Activated T-cell treated with anti-CD3 and anti-CD28 coated beads for 4 hours (primary cell): ENCODE measurements at places on chromosomes 3 and 15.

- no peak for DNase-seq
Measured at GRCh38 chr15:101043011-101043410, 123.9 kb downstream of the LRRK1 start.

DNA sequence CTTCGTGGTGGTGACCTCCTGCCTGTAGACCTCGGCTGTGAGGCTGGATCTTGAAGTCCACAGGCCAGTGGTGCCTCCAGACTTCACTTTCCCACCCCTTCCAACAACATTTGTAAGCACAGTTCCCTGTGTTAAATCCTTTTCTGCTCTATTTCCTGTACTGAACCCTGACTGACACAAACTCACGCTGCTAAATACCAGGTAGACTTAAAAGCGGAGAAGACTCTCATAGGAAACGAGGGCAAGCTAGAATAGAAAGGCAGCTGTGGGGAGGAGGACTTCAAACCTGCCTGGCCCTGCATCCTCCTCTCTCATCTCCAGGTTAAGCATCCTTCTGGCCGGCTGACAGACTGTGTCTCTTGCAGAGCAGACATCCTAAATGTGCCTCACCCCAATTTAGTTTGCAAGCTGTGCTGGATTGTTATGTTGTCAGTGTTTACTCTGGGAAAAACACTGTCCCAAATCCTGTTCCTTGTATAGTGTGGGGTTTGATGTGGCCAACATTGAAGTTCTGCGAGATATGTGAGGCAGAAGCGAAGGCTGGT is 58.5 kb upstream of the LARS2 start:
- no peak for DNase-seq

GRCh38 chr3:109545746-109546145 is 208.4 kb upstream of the DPPA4 start:
- no peak for DNase-seq

DNA sequence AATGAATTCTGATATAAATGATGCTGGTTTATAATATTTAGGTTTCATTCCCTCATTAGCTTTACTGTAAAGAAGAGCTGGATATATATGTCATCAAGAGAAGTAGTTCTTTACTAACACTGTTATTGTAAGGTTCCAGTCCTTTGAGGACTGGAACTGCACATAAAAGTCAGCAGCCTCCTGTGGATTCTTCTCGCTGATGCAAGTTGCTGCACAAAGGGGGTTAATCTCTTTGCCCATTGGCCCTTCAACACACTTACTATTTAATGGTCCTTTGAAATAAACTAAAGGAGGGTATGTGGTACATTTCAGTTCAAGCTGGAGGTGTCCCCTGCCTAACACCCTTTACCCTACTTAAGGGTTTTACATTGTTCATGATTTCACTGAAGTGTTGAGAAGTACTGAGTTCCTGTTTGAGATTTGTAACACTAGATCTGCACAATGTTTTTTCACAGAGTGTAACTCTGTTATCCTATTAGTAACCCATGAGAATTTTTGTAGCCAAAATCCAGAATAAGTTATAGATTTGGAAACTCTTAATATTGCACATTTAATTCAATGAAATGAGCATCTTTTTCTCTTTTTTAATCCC is 43.9 kb downstream of the NR2C2 start:
- no peak for DNase-seq

GRCh38 chr3:138912237-138912636 is 34.7 kb downstream of the FOXL2 start:
- no peak for DNase-seq

DNA sequence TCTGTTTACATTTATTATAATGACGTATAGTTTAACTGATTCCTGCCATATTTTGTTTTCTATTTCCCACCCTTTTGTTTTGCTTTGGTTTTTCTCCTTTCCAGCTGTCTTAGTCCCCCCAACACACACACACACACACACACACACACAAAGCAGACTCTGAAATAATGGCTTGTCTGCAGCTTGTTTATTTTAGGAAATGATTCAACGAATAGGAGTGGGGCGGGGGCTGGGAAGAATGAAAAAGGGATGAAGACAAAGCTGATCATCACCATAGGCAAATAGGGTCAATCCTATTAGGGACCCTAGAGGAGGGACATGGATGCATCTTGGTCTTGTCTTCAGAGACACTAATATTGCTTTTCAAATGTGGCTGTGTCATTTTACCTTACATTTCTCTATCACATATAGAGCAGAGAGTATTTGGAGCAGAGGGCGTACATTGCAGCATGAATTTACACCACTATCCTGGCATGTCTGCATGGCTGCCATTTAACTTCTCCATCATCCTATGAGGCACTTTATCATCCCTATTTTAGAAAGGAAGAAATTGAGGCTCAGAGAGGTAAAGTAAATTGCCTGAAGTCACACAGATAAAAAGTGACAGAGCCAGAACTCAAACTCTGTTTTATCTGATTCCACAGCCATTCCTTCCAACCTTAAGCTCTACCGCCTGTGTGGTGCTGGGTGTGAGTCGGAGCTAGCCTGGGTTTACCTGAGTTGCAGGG is 147.2 kb upstream of the TPM1 start:
- no peak for DNase-seq

- no peak for DNase-seq
Measured at GRCh38 chr3:98561727-98562521, 30.1 kb downstream of the GPR15 start.

- DNase-seq = no peak
Measured at GRCh38 chr3:37502621-37503020, 328.2 kb upstream of the LRRFIP2 start.

DNA sequence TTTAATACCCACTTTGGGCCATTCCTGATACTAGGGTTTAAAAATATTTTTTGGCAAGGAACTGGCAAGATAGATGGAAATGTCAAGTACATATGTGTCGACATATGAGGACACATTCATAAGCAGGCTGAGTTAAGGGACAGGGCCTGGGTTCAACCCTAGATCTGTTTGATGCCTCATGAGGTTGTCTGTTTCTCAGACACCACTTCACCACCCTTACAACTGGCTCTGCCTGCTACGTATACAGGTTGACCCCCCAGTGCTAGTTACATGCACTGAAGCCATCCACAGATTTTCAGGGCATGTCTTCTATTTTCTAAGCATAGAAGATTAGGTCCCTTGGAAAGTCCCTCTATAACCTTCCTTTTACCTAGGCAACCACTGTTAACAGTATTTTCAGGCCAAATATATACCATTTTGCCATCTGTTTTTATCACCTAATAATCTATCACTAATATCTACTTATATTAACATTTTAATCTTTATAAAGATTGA is 296.7 kb downstream of the PLCL2 start:
- no peak for DNase-seq

DNA sequence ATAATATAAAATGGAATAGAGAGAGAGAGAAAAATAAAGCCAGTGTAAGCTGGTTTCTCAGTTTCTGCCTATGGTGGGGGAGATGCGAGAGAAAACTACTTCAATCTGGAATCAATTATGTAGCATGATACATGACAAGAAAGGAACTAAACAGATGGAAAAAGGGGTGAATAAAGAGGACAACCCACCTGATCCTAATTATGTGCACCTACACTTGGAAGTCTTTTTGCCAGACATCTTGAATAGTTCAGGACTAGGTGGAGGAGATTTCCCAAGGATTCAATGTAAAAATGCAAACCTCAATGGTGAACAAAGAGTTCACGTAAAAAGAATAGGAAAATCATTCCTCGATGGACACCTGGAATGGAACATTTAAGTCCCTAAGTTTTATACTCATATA is 524.4 kb upstream of the RGMA start:
- DNase-seq = no peak

DNA sequence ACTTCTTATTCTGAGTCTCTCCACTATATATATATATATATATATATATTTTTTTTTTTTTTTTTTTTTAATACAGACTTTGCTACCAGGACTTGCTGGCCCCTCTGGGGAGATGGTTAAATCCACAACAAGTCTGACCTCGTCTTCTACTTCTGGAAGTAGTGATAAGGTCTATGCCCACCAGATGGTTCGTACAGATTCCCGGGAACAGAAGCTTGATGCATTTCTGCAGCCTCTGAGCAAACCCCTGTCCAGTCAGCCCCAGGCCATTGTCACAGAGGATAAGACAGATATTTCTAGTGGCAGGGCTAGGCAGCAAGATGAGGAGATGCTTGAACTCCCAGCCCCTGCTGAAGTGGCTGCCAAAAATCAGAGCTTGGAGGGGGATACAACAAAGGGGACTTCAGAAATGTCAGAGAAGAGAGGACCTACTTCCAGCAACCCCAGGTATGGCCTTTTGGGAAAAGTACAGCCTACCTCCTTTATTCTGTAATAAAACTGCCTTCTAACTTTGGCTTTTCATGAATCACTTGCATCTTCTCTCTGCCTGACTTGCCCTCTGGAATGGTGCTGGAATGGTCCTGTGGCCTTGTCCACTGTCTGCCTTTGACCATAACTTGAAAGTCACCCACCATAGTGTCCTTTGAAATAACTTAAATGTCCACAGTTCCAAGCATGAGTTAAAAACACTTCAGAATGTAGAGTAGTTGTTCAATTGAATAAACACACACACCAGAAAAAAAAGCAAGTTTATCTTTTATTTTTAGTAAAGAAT is 32.4 kb downstream of the MLH1 start:
- no peak for DNase-seq

- DNase-seq = no peak
Measured at GRCh38 chr3:182220013-182220412, 508.3 kb downstream of the SOX2 start.

DNA sequence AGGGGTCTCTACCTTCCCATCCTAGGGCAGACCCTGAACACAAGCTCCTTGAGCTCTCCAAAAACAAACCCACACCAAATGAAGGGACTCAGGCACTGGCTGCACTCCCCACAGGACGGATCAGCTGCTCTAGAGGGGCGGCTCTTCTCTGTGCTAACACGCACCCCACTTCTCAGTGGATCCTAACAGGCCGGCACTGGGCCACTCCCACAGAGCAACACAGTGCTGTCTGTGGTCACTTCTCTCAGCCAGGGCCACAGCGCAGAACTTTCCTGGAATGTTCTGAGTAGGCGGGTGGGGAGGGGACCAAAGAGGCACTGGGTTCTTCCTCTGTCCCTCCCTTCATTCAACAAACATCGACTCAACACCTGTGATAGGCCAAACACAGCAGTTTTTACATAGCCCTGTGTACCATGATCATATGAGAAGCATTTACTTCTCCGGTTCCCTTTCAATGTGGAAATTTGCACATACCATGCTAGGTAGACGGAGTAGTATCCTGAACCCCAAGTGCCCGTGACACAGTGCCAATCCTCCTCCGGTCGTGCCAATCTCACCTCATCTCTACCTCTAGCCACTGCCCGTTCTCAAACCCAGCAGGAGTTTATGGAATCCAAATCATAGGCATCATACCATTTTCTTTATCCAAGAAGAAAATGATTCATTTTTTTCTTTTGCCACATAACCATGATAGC is 98.1 kb downstream of the LRIG1 start:
- DNase-seq = no peak

DNA sequence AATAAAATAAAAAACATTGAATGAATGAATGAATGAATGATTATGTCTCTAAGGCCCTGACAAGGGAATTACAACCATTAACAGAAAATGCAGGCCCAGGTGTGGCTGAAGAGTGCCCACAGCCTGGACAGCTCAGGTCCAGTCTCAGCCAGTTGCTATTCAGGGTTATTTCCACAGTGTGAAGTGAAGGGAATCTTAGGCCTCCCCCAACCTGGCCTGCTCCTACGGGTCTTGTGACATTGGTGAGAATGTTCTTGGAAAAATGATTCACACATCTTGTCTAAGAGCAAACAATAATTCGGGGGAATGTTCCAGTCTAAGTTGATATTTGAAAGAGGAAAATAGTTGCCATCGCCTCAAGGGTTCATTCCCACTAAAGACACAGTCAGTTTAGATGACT is 37.0 kb downstream of the MINDY4B start:
- DNase-seq = no peak

- DNase-seq = no peak
Measured at GRCh38 chr3:180335050-180335449, 266.9 kb upstream of the TTC14 start.

DNA sequence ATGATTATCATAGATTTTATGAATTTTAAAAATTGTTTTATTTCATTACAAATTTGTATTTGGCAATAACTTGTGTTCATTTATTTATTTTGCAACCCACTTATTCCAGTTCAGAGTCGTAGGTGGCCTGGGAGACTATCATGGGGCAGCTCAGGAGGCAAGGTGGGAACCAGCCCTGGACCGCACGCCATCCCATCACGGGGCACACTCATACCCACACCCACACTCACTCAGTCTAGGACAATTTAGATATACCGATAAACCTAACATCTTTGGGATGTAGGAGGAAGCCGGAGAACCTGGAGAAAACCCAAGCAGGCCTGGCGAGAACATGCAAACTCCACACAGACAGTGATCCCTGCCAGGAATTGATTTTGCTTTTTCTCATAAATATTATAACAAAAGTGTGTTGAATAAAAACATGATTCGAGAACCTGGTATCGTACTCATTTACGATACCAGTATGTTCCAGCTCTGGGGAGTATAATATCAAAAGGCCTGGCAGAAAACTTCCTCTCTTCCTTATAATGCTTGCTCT is 205.3 kb downstream of the NFKBIZ start:
- DNase-seq = no peak

DNA sequence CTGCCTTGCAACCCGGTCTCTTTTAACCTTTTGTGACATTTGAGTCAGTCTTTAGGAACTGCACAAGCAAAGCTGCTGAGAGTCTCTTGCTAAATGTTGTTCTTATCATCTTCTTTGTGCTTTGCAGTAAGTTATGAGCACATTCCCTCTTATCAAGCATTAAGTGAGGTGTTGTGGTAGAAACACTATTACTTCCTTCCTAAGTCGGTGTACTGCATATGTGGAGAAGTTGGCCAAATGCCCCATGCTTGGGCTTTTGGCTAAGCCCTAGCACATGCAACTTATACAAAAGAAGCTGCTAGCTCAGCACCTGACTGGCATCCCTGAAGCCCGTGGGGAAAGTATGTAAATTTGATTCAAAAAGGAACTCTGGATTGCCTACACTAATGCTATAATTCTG is 136.5 kb upstream of the RBMS3 start:
- no peak for DNase-seq

- no peak for DNase-seq
Measured at GRCh38 chr3:191302451-191302850, 26.7 kb upstream of the CCDC50 start.

GRCh38 chr3:48832684-48833083 is 15.0 kb downstream of the PRKAR2A start:
- DNase-seq = no peak

DNA sequence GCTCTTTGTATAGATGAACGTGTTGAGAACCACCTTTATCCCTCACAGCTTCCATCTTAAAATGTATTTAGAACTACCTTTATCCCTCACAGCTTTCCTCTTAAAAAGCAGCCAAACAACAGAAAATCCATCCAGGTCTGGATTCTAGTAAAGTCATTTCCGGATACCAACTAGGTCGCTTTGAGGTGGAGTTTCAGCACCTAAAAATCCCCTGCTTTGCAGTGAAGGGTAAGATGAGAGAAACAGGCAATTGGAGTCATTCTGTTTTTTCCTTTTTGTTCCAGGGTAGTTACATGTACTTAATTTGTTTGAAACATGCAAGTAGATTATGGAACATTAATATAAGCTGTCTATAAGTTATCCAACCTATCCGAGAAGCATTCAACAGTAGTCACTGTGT is 192.0 kb downstream of the UBE2E2 start:
- no peak for DNase-seq

- DNase-seq = no peak
Measured at GRCh38 chr3:47971081-47971480, 45.1 kb downstream of the MAP4 start.

GRCh38 chr15:57337868-57338411 is 38.4 kb upstream of the CGNL1 start:
- DNase-seq = no peak

- no peak for DNase-seq
Measured at GRCh38 chr3:57709031-57709430, 16.2 kb upstream of the DENND6A start.

- no peak for DNase-seq
Measured at GRCh38 chr15:96123028-96123400, 207.5 kb upstream of the NR2F2 start.
